ENCODE measurements at places on chromosomes 13 and 19.
A peak's percentile ranks its signal among the peaks of the same experiment; 100 is the strongest.

- no peak for DNase-seq
These were observed 2.2 kb upstream of the PRKD2 start for GRCh38 chr19:46718934-46719622.

- no peak for DNase-seq
These were observed 20.2 kb downstream of the CHAMP1 start for GRCh38 chr13:114334305-114335053.

GRCh38 chr13:46288570-46289259 is 77.0 kb downstream of the LRRC63 start:
- peak; percentile 43 for DNase-seq

DNA sequence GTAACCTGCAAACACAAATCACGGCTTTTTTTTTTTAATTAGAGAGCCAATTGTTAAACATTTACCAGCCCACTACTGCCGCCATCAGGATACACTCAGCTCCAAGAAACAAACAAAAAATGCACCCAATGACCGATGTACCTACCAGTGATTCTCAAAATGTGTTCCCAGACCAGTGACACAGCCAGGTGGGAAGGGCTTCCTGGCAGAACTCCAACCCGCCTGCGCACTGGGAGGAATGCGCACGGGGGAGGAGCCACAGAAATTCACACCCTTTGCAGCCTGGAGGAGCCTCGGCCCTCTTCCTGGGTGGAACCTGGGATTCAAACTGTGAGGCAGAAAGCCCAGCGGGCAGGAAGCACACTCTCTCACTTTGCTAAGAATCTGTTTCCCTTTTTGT is 255.9 kb downstream of the TBC1D4 start:
- DNase-seq, result no peak

GRCh38 chr19:55304980-55305379 is 20.2 kb downstream of the TMEM150B start:
- DNase-seq, result no peak

DNA sequence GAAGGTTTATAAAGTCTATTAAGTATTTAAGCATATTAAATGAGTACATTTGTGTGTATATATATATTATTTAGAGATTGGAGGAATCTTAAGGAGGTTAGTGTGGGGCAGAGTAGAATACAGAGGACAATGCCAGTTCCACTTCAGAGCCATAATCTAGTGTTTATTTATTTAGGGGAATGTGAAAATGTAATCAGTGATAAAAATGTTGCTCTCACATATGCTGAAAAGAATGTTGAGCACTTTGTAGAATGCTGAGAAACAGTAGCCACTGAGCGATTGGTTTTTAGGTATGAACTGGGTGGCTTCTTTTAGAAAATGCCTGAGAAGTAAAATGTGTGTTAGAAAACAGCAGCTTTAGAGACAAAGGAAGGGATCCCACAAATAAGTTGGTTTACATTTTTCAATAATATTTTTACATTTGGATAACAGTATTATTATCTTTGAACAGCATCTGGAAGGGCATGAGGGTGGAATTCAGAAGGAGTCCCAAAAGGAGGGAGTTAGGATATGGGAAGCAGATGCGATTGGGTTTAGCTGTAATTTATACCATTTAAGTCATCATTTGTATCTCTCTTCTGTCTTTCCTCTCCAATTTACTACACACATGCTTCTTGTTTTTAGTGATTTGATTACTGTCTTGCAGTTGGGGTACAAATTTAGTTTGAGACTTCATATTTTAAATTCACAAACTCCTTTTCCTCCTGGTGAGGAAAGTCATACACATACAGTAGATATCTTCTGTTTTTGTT is 68.6 kb downstream of the NDFIP2 start:
- DNase-seq, result no peak

DNA sequence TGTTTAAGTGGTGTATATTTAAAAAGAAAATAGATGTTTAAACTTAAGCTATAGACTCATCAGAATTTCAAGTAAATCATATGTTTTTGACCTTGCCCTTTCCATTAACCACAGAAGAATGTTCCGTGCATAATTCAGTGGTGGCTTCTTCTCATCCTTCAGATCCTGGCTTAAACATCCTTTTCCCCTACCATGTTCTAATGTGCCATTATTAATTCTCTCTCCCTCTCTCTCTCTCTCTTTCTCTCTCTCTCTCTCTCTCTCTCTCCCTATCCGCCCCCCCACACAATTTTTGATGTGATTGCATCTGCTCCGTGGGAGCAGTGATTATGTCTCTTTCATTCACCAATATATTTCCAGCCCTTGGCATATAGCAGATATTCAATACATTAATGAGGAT is 116.4 kb downstream of the DCLK1 start:
- DNase-seq, result no peak

DNA sequence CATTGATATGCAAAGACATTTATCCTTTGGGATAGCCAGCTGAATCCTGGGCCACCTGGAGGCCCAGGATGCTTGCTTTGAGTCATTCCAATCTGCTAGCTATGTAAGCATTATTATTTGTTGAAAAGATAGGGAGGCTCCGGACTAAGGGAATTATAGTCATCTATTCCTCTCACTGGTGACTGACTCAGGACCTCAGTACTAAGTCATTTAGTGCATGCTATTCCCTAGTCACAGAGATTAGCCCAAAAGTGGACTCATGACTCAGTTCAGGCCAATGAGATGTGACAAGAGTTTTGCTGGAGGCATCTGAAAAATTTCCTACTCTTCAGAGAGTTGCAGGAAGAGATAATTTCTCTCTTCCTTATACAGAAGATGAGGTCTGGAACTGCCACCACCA is 67.9 kb upstream of the ITM2B start:
- DNase-seq, result no peak

DNA sequence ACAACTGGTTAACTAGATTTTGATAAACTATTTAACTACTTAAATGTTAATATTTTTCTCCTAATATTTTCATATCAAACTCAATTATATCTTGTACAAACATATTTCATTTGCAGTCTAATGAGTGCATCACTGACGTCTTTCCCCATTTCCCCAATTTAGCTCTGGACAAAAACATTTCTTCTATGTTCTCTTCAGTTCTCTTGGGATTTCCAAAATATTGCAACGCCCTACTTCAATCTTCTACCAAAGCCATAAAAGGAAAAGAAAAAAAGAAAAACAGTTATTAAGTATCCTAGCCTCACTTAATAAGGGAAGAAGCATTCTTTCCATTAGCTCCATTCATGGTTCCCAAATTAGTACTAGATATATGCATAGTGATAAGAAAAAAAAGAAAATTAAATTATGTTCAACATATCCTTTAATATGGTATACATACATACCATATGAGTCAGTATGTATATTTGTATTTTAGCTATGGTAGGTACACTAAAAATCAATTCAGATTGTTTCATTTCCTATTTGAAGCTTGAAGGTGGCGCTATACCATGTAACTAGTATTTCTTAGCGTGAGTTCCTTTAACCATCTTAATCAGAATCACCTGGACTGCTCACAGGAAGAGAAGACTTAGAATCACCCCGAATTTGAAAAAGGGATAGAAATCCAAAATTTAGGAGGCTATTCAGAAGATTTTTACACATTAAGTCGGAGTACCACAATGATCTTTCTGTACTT is 9.9 kb downstream of the FBXL3 start:
- no peak for DNase-seq

DNA sequence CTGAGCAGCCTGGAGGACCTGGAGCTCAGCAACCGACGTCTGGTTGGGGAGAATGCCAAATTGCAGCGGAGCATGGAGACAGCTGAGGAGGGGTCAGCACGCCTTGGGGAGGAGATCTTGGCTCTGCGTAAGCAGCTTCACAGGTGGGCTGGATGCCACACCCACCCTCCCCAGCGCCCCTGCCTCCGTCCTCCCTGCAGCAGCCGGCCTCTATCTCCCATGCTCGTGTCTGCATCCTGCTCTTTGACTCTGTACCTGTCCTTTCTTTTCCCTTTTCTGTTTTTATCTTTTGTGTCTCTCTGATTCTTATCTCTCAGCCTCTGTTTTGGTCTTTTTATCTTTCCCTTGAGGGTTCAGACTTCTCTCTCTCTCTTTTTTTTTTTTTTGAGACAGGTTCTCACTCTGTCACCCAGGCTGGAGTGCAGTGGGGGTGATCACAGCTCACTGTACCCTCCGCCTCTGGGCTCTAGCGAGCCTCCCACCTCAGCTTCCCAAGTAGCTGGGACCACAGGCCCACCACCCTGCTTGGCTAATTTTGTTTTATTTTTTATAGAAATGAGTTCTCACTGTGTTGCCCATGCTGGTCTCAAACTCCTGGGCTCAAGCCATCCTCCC is 10.1 kb downstream of the KASH5 start:
- DNase-seq, result no peak

GRCh38 chr13:46831588-46832194 is 34.7 kb upstream of the ESD start:
- peak; percentile 52 for DNase-seq

- DNase-seq, result no peak
These were observed 20.5 kb upstream of the STRN4 start for GRCh38 chr19:46766569-46767317.

GRCh38 chr13:85266331-85266730 is 532.9 kb downstream of the SLITRK6 start:
- DNase-seq, result no peak

GRCh38 chr13:40588101-40588500 is 78.3 kb downstream of the FOXO1 start:
- DNase-seq, result no peak

- no peak for DNase-seq
These were observed 39.1 kb upstream of the TFDP1 start for GRCh38 chr13:113545455-113545930.

GRCh38 chr13:112869202-112870050 is 99.6 kb upstream of the MCF2L start:
- DNase-seq, result no peak

GRCh38 chr19:4707956-4708650 is 15.5 kb downstream of the DPP9 start:
- no peak for DNase-seq

DNA sequence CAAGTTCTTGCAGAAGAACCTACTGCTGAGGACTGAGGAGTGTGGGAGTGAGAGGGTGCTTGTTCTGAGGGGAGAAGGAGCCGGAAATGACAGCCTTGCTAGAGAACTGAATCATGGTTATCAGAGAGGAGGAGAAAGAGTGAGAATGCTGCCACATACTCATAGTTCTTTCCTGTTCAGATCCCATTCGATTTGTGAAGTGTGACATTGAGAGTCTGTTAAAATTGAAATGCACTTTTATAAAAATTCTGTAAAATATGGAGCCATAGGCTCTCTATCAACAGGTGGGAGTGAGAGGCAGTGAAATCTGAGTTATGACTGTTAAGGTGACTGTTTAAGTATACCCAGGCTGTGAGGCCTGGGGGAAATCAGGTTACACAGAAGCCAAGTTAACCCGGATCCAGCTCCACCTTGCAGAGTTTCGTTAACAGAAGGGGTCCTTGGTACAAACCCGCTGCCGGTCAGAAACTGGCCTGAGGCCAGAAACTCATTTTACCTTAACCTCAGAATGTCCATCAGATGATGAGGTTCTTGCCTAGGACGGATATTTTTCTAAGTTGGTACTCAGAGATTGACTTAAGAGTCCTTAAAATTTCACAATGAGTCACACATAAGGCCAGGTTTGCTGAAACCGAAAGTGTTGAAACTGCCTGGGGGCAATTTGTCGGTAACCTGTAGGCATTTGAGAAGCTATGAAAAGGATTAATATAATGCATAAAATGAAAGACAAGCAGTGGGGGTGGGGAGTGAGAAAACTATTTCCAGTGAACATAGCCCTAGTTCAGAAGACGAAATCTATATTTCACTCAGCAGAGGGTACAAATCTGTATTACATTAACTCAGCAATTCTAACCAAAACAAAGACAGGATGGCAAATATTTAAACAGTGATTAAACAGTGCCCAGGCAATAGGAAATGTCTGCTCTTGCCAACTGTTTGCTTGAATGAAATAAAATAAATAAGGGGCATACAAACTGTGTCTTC is 350.5 kb downstream of the KCNRG start:
- DNase-seq, result no peak

GRCh38 chr19:16461630-16462051 is 10.1 kb downstream of the EPS15L1 start:
- no peak for DNase-seq

GRCh38 chr19:42544146-42544545 is 15.9 kb upstream of the CEACAM1 start:
- DNase-seq, result no peak

DNA sequence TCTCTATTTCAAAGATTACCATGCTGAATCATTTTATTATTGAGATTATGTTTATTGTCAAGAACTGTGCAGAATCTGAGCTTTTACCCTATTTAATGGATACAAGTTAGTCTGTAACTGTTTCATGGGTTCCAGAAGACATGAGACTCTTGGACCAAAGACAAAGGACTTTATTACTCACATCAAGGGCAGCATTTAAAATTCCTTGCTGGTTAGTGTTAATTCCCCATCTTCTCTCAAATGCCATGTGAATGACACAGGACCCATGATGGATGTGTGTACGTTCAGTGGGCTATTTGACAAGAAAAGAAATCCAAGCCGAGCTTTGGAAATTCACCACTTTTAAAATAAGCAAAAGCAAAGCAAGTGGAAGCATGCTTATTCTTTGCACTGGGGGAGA is 139.9 kb downstream of the PCDH20 start:
- DNase-seq, result no peak

DNA sequence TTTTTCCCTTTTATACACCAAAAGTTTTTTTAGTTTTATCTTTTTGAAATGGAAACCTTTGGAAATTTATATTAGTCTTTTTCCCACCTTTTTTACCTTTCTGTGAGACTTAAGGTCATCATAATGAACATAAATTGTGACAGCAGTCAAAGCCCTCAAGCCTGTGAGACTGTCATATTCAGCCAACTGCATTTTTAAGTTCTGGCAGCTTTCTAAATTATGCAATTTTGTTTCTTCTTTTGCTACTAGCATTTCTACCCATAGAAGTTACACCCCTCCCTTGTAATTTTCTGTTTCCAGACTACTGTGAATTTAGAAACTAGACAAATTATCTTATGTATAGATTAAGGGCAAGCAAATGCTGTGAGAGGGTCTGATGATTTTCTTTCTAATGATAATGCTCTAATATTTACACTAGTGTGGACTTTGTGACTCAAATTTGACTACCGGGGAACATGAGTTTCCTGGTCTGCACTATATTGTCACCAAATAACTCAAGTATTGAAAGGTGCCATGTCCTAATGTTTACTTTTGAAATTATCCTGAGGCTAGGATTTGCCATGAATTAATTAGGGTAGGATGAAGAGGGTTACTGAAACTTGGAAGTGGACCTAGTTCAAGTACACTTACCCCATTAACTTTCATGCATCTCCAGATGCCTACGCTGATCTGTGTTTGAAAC is 43.7 kb downstream of the FRY start:
- no peak for DNase-seq

- DNase-seq, result no peak
These were observed 350.8 kb downstream of the MYO16 start for GRCh38 chr13:108980237-108980636.

DNA sequence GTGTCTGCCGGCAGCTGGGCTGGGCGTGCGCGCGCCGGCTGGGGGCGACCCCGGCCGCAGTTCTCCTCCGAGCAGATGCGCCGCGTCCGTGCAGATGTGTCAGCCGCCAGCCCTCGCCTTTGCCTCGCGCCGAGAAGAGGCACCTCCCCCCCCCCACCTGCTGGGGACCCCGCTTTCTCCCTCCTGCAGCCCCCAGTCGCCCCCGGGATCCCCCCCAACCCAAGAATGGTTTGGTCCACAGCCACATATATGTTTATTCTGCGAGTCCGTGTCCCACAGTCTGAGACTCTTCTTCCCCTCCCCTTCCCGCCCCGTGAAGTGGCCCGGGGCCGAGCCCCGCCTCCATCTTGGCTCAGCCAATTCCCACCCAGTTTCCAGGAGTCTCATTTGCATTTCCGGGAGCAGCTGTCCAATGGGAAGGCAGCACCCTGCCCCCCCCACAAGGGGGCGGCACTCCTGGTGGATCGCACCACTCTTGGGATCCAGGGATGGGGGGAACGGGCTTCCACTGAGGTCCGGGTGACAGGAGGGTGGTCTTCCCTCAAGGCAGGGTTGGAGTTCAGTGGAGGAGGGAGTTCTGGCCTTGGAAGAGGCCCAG is 8.6 kb downstream of the ISOC2 start:
- peak; percentile 50 for DNase-seq

All from kidney capillary endothelial cell (primary cell).